ENCODE measurements at places on chromosomes 12 and 14.

GRCh38 chr14:30994681-30995620 lies 30.5 kb upstream of the AP4S1 start:
- DNase-seq, result no peak

GRCh38 chr14:71267007-71267513 lies 359.8 kb downstream of the PCNX1 start:
- DNase-seq, result no peak

- DNase-seq, result no peak
Observed at GRCh38 chr14:60721326-60722106, 2.6 kb downstream of the SIX4 start.

- DNase-seq, result peak; percentile 65
Observed at GRCh38 chr14:77208291-77208978, 26.8 kb downstream of the TMEM63C start.

DNA sequence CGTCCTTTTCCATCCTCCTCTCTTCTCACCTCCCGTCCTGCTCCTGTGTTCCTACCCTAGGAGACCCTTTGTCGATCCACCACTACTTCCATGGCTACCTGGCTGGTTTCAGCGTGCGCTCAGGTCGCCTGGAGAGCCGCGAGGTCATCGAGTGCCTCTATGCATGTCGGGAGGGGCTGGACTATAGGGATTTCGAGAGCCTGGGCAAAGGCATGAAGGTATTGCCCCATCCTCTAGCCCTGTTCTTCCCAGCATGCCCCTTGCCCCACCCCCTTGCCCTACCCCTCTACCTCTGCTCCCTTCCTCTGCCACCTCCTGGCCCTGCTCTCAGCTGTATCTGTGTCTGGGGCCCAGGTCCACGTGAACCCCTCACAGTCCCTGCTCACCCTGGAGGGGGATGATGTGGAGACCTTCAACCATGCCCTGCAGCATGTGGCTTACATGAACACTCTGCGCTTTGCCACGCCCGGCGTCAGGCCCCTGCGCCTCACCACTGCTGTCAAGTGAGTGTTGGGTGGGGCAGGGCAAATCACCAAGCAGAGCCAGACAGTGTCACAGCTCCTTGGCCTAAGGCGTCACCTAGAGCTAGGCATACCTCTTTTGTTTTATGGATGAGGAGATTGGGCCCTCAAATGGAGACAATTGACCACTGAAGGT lies 12.8 kb downstream of the CLSTN3 start:
- DNase-seq, result no peak

DNA sequence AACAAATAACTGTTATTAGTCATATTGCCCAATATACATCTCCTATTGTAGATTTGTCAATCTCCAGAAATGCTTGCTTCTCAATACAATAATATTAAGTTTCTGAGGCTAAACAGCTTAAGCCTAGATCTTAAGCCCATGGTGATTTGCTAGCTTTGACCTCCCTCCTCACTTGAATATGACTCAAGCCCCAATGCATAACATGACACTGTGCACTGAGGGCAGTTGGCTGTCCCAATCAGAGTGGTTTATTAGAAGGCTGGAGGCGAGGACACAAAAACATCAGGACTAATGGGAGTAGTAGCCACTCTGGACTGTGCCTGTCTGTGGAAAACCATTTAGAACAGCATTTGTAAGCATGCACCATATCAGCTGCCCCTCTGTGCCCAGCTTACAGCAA lies 81.1 kb upstream of the GTF2A1 start:
- DNase-seq, result no peak

DNA sequence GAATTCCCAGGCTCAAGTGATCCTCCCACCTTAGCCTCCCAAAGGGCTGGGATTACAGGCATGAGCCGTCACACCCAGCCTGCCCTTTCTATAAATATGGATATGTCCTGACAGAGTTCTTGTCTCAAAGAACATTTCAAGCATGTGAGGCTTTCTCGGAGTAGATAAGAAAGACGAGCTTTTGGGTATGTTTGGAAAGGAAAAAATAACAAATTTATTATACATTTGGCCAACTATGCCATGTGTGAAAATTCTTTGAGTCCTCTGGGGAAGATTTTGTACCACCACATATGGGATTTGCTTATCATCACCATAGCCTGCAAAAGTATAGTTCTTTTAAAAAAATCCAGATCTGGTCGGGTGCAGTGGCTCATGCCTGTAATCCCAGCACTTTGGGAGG lies 23.7 kb upstream of the MYBPC1 start:
- DNase-seq, result no peak

DNA sequence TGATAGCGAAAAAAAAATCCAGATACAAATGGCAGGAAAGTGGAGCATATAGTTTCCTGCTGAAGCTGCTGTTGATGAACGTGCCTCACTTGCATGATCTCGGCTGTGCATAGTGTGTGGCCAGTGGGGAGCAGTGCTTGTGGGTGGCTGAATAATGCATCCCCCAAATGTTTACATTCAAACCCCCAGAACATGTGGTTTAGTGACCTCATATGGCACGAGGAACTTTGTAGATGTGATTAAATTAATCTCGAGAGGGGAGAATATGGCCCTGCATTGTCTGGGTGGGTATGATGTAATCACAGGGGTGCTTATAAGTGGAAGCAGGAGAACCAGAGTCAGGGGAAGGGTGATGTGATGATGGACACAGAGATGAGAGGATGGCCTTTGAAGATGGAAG lies 425.0 kb downstream of the TMEM121 start:
- no peak for DNase-seq

GRCh38 chr14:36661506-36662257 lies at the start of gene PAX9:
Gene PAX9 (plus strand): TSS chr14:36661860. CDS start chr14:36662090, 230 bp downstream.
- no peak for DNase-seq

GRCh38 chr12:53770281-53770680 lies 18.5 kb upstream of the CISTR start:
- no peak for DNase-seq

GRCh38 chr12:96155781-96156180 lies 38.4 kb upstream of the ELK3 start:
- DNase-seq, result no peak

DNA sequence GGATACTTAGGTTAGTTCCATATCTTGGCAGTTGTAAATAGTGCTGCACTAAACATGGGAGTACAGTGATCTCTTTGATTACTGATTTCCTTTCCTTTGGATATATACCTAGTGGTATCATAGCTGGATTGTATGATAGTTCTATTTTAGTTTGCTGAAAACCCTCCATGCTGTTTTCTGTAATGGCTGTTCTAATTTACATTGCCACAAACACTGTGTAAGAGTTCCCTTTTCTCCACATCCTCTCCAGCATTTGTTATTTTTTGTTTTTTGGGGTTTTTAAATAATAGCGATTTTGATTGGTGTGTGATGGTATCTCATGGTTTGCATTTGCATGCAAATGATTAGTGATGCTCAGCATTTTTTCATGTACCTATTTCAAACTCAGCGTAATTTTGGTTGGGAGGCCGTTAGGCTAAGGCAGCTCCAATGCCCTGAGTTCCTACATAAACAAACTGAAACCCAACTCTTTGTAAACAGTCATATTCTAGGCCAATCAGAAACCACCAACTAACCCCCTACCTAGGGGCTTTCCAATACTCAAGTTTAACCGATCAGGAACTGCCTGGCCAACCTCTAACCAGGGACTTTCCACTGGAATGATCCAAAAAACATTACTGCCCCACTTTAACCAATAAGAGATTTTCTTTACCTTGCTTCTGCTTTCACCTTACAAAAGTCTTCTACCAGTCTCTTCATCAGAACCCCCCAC lies 171.6 kb downstream of the FBXL14 start:
- no peak for DNase-seq

DNA sequence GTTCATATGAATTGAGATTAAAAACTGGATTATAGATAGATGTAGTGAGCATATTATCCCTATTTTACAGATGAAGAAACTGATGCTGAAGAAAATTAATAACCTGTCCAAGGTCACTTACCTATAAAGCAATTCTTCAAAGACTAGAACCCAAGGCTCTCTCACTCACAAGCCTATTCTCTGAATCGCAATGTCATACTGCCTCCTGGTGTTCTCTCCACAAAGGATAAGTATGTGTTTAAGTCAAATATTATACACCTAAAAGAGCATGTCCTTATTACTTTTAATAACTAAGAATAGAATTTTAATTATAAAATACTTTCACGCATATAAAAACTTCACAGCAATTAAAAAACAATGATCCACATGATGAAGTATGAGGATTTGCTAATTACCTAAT lies 721.3 kb upstream of the USP15 start:
- DNase-seq, result no peak

GRCh38 chr12:67519484-67520433 lies 128.8 kb upstream of the DYRK2 start:
- no peak for DNase-seq

GRCh38 chr12:6773590-6774351 lies 1.5 kb downstream of the LAG3 start:
- no peak for DNase-seq

- no peak for DNase-seq
Observed at GRCh38 chr12:99695050-99695449, 47.5 kb downstream of the GARIN6 start.

- no peak for DNase-seq
Observed at GRCh38 chr14:79424462-79424861, 786.8 kb downstream of the DIO2 start.

GRCh38 chr12:75850721-75851462 lies 180.7 kb downstream of the PHLDA1 start:
- no peak for DNase-seq

- peak; percentile 61 for DNase-seq
Observed at GRCh38 chr12:8890313-8891085, 23.8 kb upstream of the PHC1 start.

GRCh38 chr12:114479831-114480230 lies 73.9 kb upstream of the TBX5 start:
- DNase-seq, result no peak

GRCh38 chr12:82366197-82366596 lies 7.9 kb downstream of the METTL25 start:
- no peak for DNase-seq

DNA sequence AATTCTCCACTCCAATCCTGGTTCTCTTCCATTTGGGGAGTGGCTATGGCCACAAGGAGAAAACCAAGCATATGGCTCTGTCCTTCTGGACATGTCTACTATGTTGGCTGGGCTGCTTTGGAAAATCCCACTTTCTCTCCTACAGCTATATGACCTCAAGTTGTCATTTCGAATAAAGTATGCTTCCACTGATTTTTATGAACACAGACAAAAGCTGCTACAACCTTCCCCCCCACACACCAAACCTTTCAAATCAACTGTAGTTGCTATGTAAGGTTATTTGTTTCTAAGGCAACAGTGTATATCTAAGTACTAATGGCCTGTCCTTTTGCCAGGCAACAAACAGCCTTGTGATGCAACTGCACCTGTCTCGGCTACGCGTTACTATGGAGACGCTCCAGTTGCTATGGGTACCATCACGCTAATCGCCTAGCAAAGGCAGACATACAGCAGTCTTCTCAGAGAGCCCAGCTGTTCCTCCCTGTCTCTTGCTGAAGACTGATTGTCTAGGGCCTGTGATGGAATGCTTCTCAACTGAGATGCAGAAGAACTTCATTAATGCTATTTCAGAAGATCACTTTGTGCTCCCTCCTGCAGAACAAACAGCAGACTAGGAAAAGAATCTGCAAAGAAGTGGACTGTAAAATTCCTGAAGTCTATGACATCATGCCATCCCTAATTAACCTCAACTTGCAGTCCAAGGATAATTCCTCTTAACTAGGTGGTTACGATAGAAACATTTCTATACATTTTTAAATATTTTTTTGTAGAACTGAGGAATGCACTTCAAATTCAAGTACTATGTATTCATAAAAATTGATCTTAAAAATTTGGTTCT lies 67.6 kb downstream of the FOXN3 start:
- no peak for DNase-seq

DNA sequence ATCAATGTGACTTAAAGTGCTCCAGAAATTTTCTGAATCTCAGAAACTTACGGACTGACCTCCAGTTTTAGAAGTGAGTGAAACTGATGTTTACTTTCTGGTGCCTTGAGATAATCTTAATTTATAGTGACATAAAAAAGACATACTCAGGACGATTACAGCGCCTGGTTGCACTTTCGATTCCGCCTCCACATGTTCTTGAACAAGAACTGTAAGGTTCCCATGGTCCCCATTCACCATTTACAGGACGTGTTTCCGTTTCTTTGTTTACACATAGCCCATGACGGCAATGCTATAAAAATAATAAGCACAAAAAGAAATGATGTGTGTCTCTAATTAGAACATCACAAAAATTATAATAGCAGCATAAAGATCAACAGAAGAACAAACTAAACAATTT lies 98.2 kb downstream of the ADAMTS20 start:
- DNase-seq, result no peak

DNA sequence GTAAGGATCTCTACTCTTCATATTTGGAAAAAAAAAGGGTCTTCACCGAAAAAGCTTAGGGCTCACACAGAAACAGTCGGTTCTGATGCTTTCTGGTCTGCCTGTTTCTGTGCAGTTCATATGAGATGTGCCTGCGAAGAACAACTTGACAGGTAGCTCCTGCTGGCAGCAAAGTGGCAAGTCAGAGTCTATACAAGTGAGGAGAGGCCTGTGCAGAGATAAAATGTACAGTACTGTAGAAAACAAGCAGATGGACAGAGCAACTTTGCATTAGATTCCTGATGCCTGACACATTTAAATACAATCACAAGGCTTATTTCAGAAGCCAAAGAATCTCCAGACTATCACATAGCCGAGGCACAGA lies 936.0 kb downstream of the DIO2 start:
- DNase-seq, result no peak

GRCh38 chr14:43232261-43232660 lies 1274.8 kb downstream of the FSCB start:
- DNase-seq, result no peak

GRCh38 chr12:53199700-53200099 lies 7.4 kb downstream of the ITGB7 start:
- no peak for DNase-seq

Measured in left renal pelvis (tissue), 4 donors.